Omental fat pad (tissue), 4 donors: ENCODE measurements at places on chromosomes 6 and 20. TPM values are rescaled to one million over a fixed set of nuclear protein-coding genes. Genes with fewer than 3 reads are reported as not detected.

DNA sequence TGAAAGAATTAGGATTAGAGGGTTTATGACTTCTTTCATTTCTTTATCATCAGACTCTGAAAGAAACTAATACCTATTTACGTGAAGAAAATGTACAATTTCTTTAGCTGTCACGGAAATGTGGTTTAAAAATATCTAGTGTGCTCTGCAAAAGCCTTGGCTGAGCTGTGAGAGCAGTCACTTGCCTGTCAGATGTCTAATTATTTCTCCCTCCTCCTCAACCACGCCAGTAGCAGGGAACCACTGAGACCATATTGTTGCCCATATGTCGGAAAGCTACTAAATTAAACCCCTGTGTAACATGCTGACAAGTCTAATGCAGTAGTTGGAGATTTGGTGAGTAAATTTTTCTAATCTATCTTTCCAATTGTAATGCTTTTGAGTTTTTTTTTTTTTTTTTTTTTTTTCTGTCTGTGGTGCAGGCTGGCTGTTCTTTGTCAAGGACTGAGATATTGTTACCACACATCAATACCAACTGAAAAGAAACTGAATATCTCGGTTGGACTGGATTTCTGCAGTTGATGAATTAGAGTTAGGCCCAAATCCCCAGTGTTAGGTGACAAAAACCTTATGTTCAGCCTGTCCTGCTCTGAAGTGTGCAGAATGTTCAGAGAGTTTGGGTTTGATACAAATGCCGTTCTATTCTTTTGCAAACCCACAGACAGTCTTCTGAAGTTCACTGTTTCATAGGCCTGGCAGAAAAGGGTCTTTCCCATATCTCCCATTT is 302.9 kb upstream of the SYNCRIP start:
- DNase-seq: no peak

- no peak for DNase-seq
Measured at GRCh38 chr6:90610751-90611542, 24.1 kb upstream of the MAP3K7 start.

- DNase-seq: no peak
Measured at GRCh38 chr6:95725344-95725743, 148.0 kb downstream of the MANEA start.

- DNase-seq: no peak
Measured at GRCh38 chr6:118667988-118668387, 16.6 kb upstream of the CEP85L start.

GRCh38 chr6:30882204-30882758 is 2.0 kb upstream of the DDR1 start:
- DNase-seq: no peak

The TBC1D22B gene
- total RNA-seq: 9.5 TPM

The ANGPT4 gene
- total RNA-seq: 1.5 TPM

GRCh38 chr6:131316654-131317053 is 181.4 kb downstream of the AKAP7 start:
- no peak for DNase-seq

GRCh38 chr20:5654557-5654956 is 95.6 kb upstream of the SHLD1 start:
- DNase-seq: no peak

GRCh38 chr6:33720998-33721397 is 9.5 kb upstream of the UQCC2 start:
- DNase-seq: no peak

DNA sequence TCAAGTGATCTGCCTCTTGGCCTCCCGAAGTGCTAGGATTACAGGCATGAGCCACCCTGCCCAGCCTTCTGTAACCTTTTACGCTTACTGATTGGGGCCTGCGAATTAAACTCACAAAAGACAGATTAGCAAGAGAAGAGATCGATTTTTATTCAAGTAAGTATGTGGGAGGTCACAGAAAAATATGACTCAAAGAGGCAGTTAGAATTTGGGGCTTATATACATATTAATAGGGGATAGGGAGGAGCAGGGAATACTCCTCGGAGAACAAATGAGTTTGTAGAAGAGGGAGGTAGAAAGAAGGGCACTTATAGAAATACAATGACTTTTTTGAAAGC is 78.9 kb downstream of the CD24 start:
- no peak for DNase-seq

- DNase-seq: no peak
Measured at GRCh38 chr6:167497428-167498056, 172.7 kb downstream of the TTLL2 start.

- no peak for DNase-seq
Measured at GRCh38 chr20:50136822-50137599, 16.5 kb downstream of the PEDS1 start.
